ENCODE measurements at places on chromosomes 11 and 22.

DNA sequence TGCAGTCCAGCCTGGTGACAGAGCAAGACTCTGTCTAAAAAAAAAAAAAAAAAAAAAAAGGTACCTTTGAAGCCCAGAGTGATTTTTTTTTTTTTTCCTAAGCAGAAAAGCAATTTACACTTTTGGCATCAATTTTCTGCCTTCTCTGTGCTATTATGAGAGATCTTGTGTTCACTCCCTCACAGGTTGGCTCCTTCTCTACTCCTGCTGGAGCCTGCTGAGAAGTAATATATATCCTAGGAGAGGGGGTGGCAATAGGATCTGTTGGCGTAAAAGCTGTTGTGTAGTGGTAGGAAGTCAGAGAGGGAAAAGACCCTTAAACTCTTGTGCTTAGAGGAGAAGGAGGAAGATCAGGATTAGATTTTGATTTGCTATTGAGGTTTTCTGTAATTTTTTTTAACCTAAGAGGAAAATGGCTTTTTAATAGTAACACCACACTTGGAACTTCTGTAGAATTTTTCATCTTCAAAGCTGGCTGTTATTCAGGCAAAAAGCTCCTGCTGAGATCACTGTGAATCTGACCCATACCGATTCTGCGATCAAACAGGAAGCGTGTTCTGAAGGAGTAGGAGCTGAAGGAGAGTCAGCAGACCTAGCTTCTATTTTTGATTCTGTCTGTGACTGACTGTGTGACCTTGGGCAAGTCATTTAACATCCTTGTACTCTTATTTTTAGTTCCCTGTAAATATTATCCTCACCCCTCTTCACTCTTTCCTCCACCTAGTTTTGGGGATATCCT lies 77.7 kb downstream of the TRIM44 start:
- no peak for DNase-seq

DNA sequence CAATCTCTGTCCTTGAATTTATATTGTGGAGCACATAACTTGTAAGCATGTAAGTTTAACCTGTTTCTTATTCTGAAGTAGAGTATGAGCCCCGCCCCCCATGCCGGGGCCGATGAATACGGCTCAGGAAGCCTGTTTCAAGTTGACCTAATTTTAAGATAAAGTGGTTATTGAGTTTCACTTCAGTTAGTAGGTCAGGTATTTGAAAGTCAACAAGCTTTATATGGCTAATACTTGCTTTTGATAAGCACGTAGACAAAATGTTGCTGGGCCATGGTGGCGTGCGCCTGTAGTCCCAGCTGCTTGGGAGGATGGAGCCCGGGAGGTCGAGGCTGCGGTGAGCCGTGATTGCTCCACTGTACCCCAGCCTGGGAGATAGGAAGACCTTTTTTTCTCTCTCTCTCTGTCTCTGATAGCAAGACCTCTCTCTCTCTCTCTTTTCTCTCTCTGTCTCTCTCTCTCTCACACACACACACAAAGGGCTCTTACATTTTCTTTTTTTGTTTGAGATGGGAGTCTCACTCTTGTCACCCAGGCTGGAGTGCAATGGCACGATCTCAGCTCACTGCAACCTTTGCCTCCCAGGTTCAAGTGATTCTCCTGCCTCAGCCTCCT lies 14.4 kb downstream of the YWHAH start:
- no peak for DNase-seq

DNA sequence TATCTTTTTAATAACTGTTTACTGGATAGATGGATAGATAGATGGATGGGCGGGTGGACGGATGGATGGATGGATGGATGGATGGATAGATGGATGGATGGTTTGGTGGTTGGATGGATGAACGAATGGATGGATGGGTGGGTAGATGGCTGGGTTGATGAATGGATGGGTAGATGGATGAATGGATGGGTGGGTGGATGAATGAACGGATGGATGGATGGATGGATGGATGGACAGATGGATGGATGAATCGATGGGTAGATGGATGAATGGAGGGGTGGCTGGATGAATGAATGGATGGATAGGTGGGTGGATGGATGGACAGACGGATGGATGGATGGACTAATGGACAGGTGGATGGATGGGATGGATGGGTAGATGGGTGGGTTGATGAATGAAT lies 13.8 kb upstream of the SLC22A12 start:
- no peak for DNase-seq

DNA sequence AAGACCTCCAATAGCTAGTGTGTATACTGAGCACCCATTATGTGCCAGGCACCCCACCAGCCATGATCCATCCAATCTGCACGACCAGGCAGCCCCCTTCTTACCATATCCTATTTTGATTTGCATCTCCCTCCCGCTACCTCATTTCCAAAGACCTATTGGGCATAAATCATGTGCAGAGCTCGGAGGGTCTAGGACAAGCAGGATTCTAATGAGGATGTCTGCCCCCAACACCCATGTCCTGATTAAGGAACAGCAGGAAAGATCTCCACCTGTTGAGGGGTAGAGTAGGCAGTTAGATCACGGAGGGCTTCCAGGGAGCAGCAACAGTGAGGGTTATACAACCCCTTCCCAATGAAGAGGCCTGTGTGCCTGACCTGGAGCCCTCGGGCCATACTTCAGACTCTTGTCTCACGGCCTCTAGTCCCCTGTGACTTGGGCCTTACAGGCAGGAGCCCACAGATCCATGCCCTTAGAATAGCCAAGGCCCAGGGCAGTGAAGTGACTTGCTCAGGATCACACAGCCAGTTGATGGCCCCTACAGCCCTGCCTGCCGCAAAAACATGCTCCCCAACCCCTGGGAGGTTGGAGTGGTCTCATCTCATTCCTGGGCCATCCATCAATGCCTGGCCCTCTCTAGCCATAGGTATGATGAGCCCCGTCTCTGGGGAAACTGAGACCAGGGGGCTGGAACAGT lies 3.5 kb downstream of the RAB3IL1 start:
- no peak for DNase-seq

DNA sequence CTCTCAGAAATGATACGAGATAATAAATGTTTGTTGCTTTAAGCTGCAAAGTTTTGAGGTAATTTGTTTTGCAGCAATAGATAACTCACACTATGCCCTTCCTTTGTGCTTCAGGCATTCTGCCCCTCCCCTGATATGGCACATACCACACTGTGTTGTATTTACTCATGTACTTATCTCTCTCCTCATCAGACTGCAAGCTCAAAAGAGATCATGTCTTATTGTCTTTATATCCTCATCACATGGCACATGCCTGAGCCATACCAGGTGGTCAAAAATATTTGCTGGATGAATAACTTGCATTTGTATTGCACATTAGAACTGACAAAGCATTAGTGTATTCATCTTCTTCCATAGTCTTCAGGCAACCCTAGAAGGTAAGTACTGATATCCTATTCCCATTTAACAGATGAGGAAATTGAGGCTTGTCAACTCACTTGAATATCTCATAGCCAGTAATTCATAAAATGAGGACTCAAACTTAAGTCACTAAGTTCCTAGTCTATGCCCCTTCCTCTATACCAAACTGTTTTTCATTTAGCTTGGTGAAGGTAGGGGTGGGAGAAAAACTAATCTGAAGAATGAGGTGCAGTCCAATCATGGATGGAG lies 83.9 kb upstream of the EED start:
- DNase-seq: no peak

DNA sequence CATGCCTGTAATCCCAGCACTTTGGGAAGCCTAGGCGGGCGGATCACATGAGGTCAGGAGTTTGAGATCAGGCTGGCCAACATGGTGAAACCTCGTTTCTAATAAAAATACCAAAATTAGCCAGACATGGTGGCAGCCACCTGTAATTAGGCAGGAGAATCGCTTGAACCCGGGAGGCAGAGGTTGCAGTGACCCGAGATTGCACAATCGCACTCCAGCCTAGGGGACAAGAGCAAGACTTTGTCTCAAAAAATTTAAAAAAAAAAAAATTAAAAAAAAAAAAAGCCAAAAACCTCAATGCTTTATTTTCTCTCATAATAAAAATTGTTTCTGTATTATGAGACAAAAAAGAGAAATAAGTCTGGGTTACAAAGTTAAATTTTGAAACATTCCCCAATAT lies 54.2 kb downstream of the RDX start:
- DNase-seq: no peak

- no peak for DNase-seq
Observed at GRCh38 chr11:75531325-75531724, 5.6 kb upstream of the GDPD5 start.

Measured in HCT116 (cell line).